ENCODE measurements at places on chromosomes 13 and 19. TPM values are rescaled to one million over a fixed set of nuclear protein-coding genes. Genes with fewer than 3 reads are reported as not detected.

Gene FAM32A
- total RNA-seq, result 77.5 TPM

Gene GPR12
- not detected for total RNA-seq

Gene ZNF260
- total RNA-seq, result 9.3 TPM

Gene TRPC4
- 0.19 TPM for total RNA-seq

Gene RNF113B
- not detected for total RNA-seq

Gene KLK12
- total RNA-seq, result not detected

Gene GJA3
- not detected for total RNA-seq

Gene FCAR
- 4.2 TPM for total RNA-seq

Gene SIGLECL1
- total RNA-seq, result not detected

Gene LYPD3
- total RNA-seq, result 0.34 TPM

Gene LPAR6
- total RNA-seq, result 52.9 TPM

Gene OR7D2
- not detected for total RNA-seq

Data from subcutaneous adipose tissue (tissue), 4 donors.